ENCODE measurements at places on chromosomes 1 and 21.

DNA sequence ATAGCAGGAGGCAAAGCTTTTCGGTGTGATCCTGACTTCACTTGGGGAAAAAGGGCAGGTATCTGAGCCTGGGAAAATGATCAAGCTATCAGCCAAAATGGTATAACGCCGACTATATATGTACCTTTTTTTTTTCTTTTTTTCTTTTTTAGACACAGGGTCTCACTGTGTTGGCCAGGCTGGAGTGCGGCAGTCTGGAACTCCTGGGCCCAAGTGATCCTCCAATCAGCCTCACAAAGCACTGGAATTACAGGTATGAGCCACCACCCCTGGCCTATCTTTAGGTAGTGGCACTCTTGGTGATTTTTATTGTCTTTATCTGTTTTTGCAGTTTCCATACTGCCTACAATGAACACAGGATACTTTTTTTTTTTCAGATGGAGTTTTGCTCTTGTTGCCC, 1.3 kb upstream of the ICMT start:
- DNase-seq = no peak
- peaks cover 29% of the 10 kb centered on the region for H3K27me3 ChIP-seq
- H3K36me3 ChIP-seq = peaks cover 10% of the 10 kb centered on the region
- no peak overlapping the region for H3K4me3 ChIP-seq
- no peak overlapping the region for H3K27ac ChIP-seq
- peaks cover 19% of the 10 kb centered on the region for H3K4me1 ChIP-seq

DNA sequence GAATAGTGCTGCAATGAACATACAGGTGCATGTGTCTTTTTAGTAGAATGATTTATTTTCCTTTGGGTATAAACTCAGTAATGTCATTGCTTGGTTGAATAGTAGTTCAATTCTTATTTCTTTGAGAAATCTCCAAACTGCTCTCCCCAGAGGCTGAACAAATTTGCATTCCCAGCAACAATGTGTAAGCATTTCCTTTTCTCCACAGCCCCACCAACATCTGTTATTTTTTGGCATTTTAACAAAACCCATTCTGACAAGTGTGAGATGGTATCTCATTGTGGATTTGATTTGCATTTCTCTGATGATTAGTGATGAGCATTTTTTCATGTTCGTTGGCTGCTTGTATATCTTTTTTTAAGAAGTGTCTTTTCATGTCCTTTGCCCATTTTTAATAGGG, 21.9 kb upstream of the EEIG2 start:
- no peak overlapping the region for H3K27ac ChIP-seq
- no peaks in the 10 kb centered on the region for H3K4me1 ChIP-seq
- DNase-seq = no peak
- H3K36me3 ChIP-seq = no peaks in the 10 kb centered on the region
- no peaks in the 10 kb centered on the region for H3K27me3 ChIP-seq
- H3K4me3 ChIP-seq = no peak overlapping the region

- peaks cover 30% of the 10 kb centered on the region for H3K4me1 ChIP-seq
- H3K36me3 ChIP-seq = no peaks in the 10 kb centered on the region
- no peak overlapping the region for H3K27ac ChIP-seq
Observed at GRCh38 chr1:41427916-41428737, 56.4 kb downstream of the EDN2 start.

DNA sequence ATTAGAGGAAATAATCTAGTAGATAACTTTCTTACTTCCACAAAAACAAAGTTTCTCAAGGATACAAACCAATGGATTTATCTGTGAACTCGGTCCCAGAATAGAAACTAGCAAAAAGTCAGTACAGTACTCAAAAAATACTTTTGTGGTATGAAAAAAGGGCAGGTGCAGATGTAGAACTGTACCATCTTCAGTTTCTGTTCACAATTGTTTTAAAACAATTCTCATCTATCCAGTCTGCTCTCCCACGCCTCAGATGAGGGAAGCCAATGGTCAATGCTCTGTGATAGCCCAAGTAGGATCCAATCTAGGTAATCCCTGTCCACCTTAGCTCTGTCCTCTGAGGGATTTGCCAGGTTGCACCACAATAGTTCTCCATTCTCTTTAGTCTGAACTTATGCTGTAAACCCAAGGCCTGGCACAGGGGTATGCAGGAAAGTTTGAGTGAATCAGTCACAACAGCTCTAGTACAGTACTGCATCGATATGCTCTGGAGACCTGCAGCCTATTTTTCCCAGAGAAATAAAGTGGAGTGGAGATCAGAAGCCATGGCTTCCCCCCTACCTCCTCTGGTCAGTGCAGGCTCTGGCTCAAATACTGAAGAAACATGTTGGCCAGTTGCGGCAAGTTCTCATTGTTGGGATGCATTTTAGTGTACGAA, 1.4 kb downstream of the KTI12 start:
- no peaks in the 10 kb centered on the region for H3K27me3 ChIP-seq
- no peaks in the 10 kb centered on the region for H3K36me3 ChIP-seq
- DNase-seq = no peak
- H3K4me3 ChIP-seq = peak overlapping the region; percentile 97

DNA sequence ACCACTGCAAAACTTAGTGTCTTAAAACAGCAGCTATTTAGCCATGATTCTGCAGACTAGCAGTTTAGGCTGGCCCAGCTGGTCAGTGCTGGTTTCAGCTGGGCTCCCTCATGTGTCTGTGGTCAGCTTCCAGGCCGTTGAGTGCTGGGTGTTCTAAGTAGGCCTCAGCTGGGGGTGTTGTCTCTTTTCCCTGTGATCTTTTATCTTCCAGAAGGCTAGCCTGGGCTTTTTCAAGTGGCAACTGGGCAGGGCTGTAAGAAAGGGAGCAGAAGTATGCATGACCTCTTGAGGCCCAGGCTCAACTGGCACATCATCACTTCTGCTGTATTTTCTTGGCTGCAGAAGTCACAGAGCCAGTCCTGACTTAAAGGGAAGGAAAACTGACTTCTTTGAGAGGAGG, 136.1 kb downstream of the KIF26B start:
- DNase-seq = peak; percentile 77
- H3K36me3 ChIP-seq = no peaks in the 10 kb centered on the region
- H3K4me3 ChIP-seq = no peak overlapping the region
- no peaks in the 10 kb centered on the region for H3K27me3 ChIP-seq

DNA sequence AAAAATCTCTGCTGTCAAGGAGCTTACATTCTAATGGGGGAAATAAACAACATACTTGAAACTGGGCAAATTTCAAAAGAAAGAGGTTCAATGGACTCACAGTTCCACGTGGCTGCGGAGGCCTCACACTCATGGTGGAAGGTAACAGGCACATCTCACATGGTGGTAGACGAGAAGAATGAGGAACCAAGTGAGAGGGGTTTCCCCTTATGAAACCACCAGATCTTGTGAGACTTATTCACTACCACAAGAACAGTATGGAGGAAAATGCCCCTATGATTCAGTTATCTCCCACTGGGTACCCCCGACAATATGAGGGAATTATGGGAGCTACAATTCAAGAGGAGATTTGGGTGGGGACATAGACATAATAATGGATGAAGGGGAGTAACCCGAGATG, 226.4 kb downstream of the ZP4 start:
- no peak for DNase-seq
- H3K27me3 ChIP-seq = no peaks in the 10 kb centered on the region
- no peaks in the 10 kb centered on the region for H3K4me1 ChIP-seq
- no peaks in the 10 kb centered on the region for H3K36me3 ChIP-seq
- no peak overlapping the region for H3K4me3 ChIP-seq

- no peaks in the 10 kb centered on the region for H3K36me3 ChIP-seq
- H3K27me3 ChIP-seq = no peaks in the 10 kb centered on the region
- H3K4me3 ChIP-seq = no peak overlapping the region
- H3K4me1 ChIP-seq = no peaks in the 10 kb centered on the region
Observed at GRCh38 chr1:57300186-57300585, 123.7 kb downstream of the DAB1 start.

DNA sequence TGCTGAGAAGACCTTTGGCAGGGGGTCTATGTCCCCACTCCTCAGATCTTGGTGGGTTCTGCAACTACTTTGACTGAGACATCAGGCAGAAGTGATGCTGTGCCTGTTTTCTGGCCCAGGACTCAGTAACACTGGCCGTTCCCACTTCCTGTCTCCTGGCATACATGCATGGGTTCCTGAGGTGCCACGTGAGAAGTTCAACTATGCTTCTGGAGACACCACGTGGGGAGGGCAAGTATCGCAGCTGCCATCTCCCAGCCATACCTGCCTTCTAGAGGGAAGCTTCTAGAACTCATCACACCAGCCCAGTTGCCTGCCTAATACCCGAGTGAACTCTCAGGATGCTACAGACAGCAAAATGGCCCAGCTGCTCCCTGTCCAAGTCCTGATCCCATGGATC, 65.8 kb downstream of the TRABD2B start:
- H3K27ac ChIP-seq = no peak overlapping the region
- H3K4me3 ChIP-seq = no peak overlapping the region
- no peaks in the 10 kb centered on the region for H3K36me3 ChIP-seq
- H3K4me1 ChIP-seq = peaks cover 2% of the 10 kb centered on the region

DNA sequence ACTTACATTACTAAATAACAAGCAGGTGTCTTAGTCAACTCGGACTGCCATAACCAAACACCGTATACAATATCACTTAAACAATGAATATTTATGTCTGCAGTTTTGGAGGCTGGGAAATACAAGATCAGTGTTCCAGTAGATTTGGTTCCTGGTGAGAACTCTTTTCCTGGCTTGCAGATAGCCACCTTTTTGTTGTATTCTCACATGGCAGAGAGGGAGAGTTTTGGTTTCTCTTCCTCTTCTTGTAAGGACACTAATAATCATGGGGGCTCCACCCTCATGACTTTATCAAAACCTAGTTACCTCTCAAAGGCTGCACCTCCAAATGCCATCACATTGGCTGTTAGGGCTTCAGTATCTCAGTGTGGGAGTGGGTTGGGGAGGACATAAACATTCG, 82.9 kb upstream of the CACYBP start:
- no peaks in the 10 kb centered on the region for H3K4me1 ChIP-seq
- H3K4me3 ChIP-seq = no peak overlapping the region
- no peak for DNase-seq
- no peaks in the 10 kb centered on the region for H3K36me3 ChIP-seq
- no peak overlapping the region for H3K27ac ChIP-seq

GRCh38 chr21:35792569-35793305, 267.6 kb downstream of the SETD4 start:
- H3K4me1 ChIP-seq = no peaks in the 10 kb centered on the region
- H3K27ac ChIP-seq = no peak overlapping the region
- no peak for DNase-seq

- DNase-seq = no peak
- no peak overlapping the region for H3K4me3 ChIP-seq
Observed at GRCh38 chr21:32193098-32193465, 85.8 kb downstream of the MIS18A start.

- H3K4me3 ChIP-seq = no peak overlapping the region
- peaks cover 3% of the 10 kb centered on the region for H3K36me3 ChIP-seq
- DNase-seq = no peak
- H3K27me3 ChIP-seq = peaks cover 3% of the 10 kb centered on the region
Observed at GRCh38 chr1:2373551-2374251, 17.7 kb downstream of the MORN1 start.

- no peak overlapping the region for H3K27ac ChIP-seq
- no peak for DNase-seq
- no peaks in the 10 kb centered on the region for H3K4me1 ChIP-seq
Observed at GRCh38 chr1:230624097-230624713, 18.1 kb upstream of the COG2 start.

GRCh38 chr1:239306426-239306825, 79.9 kb upstream of the CHRM3 start:
- no peaks in the 10 kb centered on the region for H3K4me1 ChIP-seq
- H3K27ac ChIP-seq = no peak overlapping the region
- no peak overlapping the region for H3K4me3 ChIP-seq

DNA sequence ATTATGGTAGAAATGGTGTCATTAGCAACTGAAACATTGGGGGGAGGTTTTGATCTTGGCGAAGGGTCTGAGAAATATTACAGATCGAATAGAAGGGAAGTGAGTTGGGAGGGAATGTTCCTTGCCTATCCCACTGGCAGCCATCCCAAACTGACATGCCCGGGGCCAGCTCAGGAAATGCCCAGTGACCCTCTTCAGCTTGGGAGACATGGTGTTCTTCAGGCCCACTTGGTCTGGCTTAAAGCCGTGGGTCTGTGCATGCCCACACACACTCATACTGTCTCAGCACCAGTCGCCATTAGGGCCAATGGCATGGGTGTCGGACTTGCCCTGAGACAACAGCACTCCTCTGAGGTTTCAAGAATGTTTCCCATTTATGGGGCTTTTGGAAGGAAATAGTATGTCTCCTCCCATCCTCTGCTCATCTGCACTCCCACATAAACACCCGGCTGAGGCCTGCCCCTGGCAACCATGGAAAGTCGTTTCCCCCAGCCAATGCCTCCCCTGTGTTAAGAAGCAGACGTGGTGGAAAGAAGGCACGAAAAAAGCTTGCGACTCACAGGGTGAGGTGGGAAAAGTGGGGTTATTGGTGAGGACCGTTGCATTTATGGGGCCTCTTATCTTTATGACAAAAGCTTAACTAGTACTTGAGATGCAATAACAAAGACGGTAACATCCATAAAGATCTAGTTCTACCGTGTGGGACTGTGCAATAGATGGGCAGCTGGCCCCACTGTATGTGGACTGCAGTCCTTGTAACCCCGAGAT, 2.0 kb downstream of the RNF186 start:
- H3K36me3 ChIP-seq = no peaks in the 10 kb centered on the region
- H3K27me3 ChIP-seq = no peaks in the 10 kb centered on the region
- H3K27ac ChIP-seq = no peak overlapping the region
- no peak for DNase-seq

GRCh38 chr21:25660233-25660632, 21.2 kb downstream of the JAM2 start:
- H3K4me1 ChIP-seq = no peaks in the 10 kb centered on the region
- H3K4me3 ChIP-seq = no peak overlapping the region
- no peak for DNase-seq
- no peaks in the 10 kb centered on the region for H3K27me3 ChIP-seq
- no peaks in the 10 kb centered on the region for H3K36me3 ChIP-seq

- no peak overlapping the region for H3K27ac ChIP-seq
- no peaks in the 10 kb centered on the region for H3K4me1 ChIP-seq
- no peaks in the 10 kb centered on the region for H3K36me3 ChIP-seq
- no peak for DNase-seq
- H3K27me3 ChIP-seq = no peaks in the 10 kb centered on the region
Observed at GRCh38 chr1:58836408-58836807, 52.6 kb upstream of the JUN start.

DNA sequence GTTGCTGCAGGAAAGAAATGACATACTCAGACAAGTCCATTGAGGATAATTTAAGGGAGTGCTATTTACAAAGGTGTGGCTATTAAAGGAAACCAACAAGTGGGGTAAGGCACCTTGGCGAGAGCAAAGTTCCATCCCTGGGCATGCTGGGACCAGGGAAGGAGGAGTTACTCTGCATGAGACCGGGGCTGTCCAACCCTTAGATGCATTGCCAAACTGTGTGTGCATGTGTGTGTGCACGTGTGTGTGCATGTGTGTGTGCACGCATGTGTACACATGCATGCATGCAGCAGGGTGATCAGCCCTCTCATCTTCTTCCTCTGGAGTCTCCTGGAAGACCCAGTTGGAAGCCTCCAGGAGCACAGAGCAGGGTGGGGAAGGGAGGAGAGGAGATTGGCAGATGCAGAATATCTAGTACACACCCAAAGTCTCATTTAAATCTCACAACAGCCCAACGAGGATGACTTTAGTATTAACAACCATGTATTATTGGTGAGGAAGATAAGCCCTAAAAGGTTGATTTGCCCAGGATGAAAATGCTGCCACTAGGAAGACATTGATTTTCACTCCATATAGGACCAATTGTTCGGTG, 72.2 kb upstream of the CD34 start:
- H3K27me3 ChIP-seq = peaks cover 19% of the 10 kb centered on the region
- no peaks in the 10 kb centered on the region for H3K4me1 ChIP-seq
- H3K36me3 ChIP-seq = no peaks in the 10 kb centered on the region
- H3K4me3 ChIP-seq = no peak overlapping the region

All from mesenchymal stem cell (in vitro differentiated cells and primary cell).